ENCODE measurements at places on chromosomes 1 and 21.

- no peak for DNase-seq
Measured at GRCh38 chr1:40404670-40405462, 31.3 kb downstream of the SMAP2 start.

DNA sequence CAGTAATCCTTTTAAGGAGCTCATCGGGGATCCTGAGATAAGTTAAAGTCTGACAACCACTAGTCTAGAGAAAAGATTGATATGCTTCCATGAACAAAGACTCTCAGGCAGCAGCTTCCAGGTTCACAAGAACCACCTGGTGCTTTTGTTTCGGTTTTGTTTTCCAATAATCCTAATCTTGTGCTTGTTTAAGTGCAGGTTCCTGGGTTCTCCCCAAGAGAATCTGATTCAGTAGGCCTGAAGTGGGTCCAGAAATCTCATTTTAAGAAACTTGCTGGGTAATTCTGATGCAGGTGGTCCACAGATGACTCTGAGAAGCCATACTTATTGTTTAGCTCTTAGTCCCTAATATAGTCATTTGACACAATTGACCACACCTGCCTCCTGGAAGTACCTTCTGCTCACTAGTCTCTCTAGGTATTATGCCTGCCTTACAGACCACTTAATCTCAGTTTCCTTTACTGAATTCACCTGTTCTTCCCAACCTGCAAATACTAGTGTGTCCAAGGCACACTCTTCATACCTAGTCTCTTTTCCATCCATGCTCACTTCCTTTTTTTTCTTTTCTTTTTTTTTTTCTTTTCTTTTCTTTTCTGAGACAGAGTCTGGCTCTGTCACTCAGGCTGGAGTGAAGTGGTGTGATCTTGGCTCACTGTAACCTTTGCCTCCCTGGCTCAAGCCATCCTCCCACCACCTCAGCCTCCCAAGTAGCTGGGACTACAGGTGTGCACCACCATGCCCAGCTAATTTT is 20.5 kb upstream of the FRRS1 start:
- DNase-seq = no peak

DNA sequence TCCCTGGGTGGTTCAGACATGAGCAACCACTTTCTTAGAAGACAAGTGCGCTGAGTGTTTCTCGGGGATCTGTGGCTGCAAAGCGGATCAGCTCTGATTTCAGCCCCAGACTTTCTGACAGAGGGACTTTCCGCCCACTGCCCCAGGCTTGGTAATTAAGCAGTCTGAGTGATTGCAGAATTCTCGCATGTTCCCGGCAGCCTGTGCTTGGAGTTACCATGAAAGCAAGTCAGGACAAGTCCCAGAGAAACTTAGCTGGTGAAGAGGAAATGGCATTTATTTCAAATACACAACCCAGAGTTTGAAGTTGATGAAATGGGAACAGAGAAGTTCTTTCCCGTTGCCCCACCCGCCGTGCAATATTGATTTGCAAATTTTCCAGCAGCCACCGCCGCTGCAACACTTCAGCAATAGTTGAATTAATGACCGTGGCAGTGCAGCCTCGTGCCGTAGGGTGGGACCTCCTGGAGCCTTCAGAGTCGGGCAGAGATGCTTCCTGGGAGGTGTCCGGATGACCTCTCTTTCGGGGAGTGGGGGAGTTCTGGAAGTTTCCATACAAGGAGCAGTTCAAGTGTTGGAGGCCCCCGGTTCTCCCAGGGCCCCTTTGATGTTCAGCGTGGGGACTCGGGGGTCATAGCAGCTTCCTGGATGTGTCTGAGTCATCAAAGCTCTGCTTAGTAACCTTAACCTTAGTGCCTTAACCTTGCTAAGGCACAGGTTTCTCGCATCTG is 134.7 kb downstream of the KAZN start:
- DNase-seq = no peak

DNA sequence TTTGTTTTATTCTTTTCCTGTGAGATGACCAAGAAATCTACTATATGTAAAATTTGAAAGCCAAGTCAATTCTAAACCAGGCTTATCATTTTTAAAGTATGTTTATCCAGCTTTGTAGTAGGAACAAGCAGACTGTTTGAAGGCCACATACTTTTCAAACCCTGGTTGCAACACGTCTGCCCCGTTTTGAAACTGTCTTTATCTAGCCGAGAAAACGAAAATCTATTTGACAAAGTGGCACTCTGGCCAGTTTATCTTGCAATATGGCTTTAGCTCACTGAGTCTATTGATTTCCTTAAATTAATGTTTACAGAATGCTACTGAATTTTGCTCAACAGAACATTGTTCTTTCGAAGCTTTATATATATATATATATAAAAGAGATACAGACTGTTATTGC is 39.7 kb downstream of the PROX1 start:
- no peak for DNase-seq

- no peak for DNase-seq
Measured at GRCh38 chr1:117059334-117059677, 820 bp upstream of the TTF2 start.

- DNase-seq = no peak
Measured at GRCh38 chr1:184270556-184270955, 116.3 kb upstream of the C1orf21 start.

DNA sequence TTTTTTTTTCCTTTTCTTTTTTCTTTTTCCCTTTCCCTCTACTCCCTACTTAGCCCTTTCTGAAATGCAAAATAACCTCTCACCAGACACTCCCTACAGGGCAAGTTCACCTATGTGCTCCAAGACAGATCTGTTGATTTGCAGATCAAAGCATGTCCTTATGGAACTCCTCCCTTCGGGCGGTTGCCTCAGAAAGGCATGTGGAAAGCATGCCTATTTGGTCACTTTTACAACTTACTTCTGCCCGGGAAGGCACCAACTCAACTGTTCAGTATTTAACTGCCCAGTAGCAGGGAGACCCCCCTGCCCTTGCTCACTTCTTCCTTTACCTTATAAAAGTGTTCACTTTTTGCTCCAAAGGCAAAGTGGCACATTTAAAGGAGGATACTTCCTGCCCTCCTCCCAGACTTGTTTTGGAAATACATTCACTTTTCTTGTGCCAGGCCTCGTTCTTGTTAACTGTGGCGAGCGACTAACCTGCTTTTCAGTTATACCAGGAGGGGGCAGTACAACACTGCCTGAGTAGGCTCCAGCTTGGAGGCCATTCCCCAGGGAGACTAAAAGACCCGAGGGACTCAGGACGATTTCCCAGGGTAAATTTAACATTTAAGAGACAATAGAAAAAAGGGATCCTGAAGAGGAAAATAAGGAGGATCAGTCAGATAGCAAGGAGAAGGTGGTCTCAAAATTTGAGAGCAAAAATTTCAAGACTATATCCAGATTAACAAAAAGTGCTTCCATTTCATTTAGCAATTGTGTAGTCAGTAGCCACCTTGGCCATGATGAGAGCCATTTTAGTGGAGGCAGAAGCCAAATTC is 12.3 kb upstream of the SLAMF7 start:
- no peak for DNase-seq

DNA sequence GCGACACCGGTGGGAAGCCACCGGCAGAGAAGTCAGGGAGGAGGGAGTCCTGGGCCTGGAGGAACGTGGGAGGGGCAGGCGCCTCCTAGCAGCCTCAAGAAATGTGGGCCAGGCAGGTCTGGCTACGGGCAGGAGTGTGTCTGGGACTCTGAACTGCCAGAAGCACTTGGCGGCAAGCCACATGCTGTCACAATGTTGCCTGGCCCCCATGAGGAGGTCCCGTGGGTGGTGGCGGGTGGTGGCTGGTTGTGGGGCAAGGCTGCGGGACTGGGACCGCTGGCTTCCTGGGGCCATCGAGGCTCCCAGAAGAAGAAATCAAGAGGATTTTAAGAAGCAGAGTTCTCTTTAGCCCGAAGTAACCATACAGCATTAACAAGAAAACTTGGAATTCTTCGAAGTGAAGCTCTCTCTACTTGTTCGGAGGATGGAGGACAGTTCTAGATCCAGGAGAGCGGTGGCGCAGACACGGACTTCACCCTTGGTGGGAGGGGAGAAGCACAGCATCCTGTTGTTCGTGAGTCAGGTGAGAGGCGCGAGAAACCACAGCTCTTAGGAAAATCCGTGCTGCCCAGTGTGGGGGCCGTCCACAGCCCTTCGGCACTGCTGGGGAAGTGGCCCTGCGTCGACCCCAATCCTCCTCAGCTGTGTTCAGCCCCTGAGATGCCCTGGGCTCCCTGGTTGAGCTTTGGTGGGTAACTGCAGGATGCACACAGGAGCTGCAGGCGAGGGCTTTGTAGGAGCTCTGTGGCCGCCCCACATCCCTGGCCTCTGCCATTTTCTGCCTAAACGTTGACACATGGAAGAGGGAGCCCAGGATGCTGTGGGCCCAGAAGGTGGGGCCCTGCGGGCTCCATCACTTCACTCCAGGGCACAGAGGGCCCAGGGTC is 12.4 kb downstream of the SKI start:
- DNase-seq = no peak

DNA sequence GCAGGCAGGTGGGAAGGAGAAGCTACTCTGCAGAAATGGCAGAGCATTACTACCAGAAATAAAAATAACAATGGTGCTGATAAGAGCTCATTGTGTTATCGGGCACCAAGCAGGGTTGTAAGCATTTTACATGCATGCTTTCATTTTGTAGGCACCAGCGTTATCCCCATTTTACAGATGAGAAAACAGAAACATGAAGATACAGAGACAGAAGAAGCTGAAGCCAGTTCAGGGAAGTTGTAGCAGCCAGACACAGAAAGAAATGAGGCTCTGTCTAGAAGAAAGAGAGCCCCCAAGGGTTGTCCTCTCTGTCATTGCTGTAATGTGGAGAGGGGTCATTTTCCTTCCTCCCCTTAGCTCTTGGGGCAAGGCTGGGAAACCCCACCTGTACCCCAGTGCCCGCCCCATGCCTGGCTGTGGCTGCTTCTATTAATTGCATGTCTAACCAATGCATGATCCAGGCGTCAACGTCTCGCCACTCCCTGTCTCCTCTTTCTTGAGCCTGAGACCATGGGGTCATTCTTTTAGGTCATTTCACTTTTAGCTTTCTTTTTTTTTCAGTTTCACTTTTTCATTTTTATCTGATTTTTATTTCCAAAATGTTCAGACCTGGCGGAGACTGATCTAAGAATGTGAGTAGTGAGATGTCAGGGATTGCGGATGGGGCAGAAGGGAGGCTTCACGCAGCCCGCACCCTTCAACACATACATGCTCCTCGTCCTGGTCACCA is 6.8 kb downstream of the OLIG1 start:
- DNase-seq = no peak

- no peak for DNase-seq
Measured at GRCh38 chr1:94270801-94271203, 33.4 kb upstream of the ARHGAP29 start.

- DNase-seq = no peak
Measured at GRCh38 chr1:162191396-162192305, 122.2 kb downstream of the NOS1AP start.

- DNase-seq = no peak
Measured at GRCh38 chr21:31342348-31342747, 1.7 kb downstream of the TIAM1 start.

DNA sequence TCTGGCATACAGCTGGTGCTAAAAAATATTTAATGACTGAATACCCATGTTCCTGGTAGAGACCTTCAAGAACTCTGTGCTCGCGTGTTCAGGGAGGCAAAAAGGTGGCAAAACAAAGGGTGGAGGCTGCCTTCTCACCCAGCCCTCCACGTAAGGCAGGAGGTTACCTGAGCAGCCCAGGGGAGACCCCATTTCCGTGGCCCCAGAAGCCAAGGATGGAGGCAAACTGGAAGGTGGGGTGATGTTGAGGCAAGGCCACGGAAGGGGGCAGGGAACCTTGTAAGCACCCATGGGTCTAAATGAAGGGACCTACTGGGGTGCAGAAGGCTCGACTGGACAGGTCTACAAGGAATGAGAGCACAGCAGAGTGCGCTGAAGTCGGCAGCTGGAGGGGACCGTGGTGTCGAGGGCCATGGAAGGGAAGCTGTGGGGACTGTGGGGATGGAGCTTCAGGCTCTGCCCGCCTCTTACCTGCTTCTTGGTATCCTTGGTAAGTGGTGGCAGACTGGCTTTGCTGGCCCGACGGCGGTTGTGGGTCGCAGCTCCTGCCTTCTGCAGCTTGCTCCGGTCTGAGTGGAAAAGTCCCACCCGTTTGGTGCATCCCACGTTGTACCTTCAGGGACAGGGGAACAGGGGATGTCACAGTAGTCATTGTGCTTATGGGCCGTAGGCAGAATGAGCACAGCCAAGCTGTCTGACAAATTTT is 8.9 kb upstream of the A3GALT2 start:
- DNase-seq = no peak

GRCh38 chr1:84704872-84705417 is 14.7 kb upstream of the SSX2IP start:
- no peak for DNase-seq

- DNase-seq = no peak
Measured at GRCh38 chr1:110502402-110503151, 16.4 kb downstream of the KCNA10 start.

DNA sequence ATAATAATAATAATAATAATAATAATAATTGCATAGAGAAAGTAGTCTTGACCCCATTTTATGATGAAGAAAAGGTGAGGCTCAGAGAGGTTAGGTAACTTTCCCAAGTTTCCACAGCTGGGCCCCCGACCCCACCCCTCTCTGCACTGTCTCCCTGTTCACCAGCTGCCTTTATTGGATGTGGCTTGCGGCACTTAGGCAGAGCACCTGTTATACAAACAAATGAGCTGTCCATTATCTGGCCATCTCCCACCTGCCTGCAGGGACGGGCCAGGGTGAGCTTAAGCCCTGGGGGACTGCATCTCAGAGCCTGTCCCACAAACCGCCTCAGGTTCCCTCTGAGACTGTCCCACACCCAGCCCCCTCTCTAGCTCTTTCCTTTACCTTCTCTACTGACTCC is 10.1 kb upstream of the EFNA1 start:
- no peak for DNase-seq

DNA sequence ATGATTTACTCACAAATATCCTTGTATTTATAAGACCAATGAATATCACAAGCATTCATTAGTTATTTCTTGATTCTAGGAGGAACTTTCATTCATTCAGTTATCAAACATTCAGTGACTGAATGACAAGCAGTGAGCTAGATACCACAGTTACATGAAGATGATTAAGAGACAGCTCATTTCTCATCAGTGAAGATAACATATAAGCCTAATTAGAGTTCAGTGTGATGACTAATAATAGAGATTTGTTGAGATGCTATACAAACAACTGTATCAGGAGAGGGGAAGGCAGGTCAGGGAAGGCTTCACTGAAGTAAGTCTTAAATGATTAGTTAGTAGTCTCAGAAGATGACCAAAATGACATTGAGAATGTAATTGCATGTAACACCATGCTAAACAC is 14.6 kb upstream of the C1orf105 start:
- DNase-seq = no peak

- DNase-seq = no peak
Measured at GRCh38 chr1:231763456-231763855, 136.9 kb downstream of the DISC1 start.

GRCh38 chr1:204980840-204981405 is 62.1 kb upstream of the CNTN2 start:
- no peak for DNase-seq

DNA sequence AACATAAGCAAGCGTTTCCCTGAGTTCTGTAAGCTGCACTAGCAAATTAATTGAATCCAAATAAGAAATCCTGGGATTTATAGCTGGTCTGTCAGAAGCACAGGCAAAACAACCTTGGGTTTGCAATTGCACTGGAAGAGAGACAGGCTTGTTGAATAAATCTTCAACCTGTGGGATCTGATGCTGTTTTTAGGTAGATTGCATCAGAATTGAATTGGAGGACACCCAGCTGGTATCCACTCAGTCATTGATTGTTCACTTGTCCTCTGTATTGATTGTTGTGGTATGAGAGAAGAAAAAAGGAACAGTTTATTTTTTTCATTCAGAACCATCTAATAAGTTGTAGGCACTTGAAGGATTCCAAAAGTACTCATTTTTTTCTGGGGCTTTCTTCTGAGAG is 497.4 kb downstream of the SIPA1L2 start:
- no peak for DNase-seq

All from type B pancreatic cell (in vitro differentiated cells).